ENCODE measurements at places on chromosomes 7 and 10.

DNA sequence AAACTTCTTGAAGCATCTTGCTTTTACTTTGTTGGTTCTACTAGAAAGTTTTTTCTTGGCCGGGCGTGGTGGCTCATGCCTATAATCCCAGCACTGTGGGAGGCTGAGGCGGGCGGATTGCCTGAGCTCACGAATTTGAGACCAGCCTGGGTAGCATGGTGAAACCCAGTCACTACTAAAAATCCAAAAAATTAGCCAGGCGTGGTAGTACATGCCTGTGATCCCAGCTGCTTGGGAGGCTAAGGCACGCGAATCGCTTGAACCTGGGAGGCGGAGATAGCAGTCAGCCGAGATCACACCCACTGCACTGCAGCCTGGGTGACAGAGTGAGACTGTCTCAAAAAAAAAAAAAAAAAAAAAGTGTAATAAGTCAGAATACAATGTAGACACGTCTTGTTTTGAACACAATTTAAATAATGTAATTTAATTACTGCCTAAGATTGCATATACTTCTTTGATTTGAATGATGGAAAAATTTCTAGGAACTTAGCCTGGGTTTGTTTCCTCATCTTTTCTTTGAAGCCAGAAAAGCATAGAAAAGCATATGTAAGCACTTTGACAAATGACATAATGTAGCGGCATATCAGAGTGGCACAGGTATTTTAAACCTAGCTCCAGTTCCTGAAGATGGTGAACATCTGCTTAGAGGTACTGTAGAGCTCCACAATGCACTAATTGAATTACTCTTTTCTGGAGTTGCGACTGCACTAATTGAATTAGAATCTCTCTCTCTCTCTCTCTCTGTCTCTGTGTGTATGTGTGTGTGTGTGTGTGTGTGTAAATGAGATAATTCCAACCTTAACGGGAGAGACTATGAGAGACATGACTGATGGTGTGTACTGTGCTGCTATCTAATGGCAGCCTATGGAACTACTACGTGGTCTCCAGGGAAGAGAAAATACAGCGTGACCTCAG, 87.8 kb downstream of the BTRC start:
- peak; percentile 73 for DNase-seq

DNA sequence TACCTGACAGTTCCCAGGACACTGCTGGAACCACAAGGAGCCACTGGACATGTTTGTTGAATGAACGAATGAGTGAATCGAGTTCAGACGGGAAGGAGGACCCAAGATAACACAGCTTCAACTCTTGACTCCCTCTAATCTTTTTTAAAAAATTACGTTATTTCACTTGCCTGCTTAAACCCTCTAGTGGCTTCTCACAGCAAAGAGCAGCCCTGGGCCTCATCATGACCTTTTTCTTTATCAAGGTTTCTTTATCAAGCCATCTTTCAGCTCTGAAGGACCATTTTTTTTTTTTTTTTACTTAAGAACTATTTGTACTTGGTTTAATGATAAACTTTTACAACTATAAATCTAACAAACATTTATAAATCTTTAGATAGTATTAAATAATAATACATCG, 110.6 kb downstream of the TAX1BP1 start:
- DNase-seq, result no peak

DNA sequence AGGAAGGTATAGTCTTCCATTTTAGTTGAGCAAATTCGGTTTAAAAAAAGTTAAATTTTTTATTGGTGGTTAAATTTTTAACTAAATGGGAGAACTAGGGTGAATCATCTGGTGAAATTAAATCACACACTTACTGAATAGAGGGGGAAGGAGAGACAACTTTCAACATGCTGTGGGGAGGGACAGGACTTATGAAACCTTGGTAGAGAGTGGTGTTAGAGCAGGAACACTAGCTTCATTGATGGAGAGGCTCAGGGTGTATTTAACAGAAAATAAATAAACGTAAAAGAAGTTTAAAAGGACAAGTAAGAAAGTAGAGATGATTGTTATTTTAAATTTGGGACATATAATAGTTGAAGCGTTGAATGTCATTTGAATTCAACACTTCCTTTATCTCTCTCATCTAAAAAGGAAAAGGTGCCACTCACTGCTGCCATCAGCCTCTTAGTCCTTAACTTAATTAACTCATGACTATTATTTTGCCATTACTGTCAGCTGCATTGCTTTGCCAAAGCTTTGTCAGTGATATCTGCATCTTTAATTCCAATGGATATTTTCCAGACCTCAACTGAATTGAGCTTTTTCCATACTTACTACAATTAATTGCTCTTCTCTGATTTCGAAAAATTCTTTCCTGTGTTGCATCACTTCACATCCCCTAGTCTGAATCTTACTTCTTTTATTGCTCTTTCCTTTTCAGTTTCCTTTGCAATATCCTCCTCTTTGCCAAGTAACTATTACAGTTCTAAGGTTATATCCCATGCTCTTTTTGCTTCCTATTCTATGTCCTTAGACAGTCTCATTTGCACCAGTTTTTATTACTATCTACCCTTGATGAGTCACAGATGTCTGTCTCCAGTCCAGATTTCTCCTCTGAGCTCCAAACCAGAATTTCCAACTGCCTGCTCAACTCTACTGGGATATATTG, 71.7 kb downstream of the GNAT3 start:
- DNase-seq, result no peak

DNA sequence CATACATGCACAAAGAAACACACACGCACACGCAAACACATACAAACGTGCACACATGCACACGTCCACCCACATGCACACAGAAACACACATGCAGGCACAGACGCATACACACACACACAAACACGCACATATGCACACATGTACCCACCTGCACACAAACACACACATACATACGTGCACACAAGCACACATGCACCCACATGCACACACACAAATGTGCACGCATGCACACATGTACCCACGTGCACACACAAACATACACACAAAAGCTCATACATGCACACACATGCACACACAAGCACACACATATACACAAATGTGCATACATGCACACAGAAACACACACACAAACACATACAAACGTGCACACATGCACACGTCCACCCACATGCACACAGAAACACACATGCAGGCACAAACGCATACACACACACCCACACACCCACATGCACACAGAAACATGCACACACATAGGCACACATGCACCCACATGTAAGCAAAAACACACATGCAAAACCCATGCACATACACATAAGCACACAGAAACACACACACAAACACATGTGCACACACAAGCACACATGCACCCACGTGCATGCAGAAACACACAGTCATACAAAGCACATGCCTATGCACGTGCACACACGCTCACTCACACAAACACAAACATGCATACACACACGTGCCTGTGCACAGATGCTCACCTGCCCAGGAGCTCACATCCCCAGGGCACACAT, 44.8 kb downstream of the FOXL3 start:
- DNase-seq, result no peak

DNA sequence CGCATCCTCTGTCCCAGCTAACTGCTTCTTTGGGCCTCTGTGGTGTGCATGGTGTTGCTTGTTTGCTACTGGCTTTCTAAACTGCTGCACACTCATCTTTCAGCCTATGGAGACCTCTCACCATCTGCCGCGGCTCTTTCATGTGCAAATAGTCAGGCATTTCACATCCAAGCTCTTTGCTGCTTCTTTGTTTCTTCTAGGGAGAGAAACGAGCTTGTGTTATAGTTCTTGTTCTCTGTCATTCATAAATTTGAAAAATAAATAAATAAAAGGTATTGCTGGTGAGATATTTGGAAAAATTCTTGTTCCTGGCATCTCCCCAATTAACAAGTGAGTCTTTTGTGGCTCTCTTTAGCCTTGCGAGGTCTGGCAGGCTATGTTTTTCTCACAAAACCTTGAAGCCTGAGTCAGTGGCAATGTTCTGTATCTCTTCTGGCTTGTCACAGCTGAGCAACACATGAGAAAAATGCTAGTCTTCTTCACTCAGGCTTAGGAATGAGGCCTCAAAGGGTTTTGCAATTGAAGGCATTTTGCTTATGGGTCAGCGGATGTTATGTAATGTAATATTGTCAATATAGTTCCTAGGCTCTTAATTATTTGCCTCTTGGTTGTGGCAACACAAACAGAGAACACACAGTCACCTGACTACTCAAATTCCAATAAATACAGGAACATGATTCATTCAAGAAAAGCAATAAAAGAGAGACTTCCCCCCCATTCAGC, 274.0 kb downstream of the FRMD4A start:
- no peak for DNase-seq

- DNase-seq, result no peak
These were observed 70.9 kb downstream of the MBL2 start for GRCh38 chr10:52701647-52702046.

GRCh38 chr10:61891906-61892585, 9.5 kb upstream of the ARID5B start:
- no peak for DNase-seq

DNA sequence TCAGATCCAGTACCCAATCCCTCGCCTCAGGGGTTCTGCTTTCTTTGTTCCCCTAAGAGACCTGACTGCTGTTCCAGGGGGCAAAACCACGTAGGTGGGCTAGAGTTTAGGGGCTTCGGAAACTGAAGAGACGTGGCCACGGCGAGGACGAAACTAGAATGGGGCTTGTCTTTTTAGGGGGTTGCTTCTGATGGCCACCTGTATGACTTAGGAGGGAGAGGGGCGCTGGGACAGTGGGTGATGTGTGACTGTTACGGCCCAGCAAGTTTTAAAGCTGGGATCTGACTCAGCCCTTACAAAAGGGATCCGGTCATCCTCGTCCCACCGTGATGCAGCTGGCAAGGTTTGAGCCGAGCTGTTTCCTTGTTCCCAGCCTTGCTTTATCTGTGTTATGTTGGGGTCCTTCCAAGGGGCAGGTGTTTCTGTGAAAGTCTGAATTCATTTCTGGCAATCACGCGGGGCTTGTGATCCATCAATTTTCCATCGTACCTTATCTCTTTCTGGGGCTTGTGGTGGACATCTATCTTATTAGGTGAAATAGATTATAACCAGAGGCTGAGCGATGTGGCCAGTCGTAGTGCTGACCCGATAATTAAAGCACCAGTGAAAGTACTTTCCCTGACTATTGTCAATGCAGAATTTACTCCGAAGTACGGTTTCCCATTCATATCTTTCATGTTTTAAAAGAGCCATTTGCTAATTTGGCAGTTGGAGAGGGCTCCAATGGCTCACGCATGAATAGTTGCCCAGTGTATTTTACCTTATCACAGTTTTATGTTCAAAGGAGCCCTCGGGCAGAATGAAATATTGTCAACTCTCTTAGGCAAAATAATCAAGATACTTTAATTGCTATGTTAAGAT, 830 bp downstream of the MET start:
- DNase-seq, result no peak

DNA sequence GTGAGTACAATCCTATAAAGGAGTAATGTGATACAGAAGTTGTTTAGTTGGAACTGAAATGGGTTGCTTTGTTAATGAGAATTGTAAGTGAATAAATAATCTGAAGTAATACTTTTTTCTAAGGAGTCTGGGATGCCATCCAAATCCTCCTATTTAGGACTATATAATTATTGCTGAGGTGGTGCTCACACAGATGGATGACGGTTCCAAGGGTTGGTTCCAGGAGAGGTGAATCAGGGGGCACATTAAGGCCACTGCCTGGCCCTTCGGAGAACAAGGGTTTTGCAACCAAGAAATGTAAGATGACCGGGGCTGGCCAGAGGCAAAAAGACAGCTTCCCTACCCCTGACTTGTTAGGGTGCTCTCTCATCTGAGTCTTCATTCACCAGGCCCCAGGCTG, 352.7 kb downstream of the PHTF2 start:
- DNase-seq, result no peak

GRCh38 chr10:123491364-123491763, 174.8 kb upstream of the GPR26 start:
- no peak for DNase-seq

- no peak for DNase-seq
These were observed 83.6 kb downstream of the CD36 start for GRCh38 chr7:80721883-80722615.

DNA sequence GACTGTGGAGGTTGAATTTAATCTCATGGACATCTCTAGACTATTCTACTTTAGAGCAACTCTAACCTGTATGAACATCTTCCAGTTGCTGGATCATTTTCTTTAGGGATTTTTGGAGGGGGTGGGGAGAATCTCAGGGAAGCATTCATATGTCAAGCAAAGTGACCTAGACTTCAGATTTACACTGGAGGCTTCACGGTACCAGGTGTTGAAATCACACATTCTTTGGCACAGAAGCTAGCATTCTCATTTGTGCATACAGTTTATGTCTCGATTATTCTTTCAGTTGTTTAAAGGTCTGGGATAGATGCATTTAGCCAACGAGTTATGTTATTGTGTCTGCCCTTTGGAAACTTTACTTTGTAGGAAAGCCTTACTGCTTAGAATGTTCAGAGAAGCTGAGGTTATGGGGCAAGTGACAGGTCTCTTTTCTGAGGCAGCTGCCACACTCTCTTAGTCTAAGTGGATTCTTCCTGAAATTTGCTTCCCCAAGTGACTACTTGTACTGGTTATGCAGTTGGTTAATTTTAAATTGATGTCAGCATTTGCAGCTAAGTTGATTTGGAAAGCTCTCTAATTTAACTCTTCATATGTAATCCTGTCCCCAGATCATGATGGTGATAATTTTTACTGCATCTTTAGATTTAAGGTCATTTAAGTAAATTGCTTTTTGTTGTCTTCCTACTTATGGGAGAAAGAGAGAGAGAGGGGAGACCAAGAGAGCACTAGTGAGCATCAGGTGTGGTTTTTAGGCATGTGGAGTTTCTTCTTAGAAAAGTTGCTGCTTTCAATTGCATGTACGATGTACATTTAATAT, 153.8 kb downstream of the PRKG1 start:
- no peak for DNase-seq

- no peak for DNase-seq
These were observed 51.3 kb upstream of the PFKP start for GRCh38 chr10:3016016-3016415.

DNA sequence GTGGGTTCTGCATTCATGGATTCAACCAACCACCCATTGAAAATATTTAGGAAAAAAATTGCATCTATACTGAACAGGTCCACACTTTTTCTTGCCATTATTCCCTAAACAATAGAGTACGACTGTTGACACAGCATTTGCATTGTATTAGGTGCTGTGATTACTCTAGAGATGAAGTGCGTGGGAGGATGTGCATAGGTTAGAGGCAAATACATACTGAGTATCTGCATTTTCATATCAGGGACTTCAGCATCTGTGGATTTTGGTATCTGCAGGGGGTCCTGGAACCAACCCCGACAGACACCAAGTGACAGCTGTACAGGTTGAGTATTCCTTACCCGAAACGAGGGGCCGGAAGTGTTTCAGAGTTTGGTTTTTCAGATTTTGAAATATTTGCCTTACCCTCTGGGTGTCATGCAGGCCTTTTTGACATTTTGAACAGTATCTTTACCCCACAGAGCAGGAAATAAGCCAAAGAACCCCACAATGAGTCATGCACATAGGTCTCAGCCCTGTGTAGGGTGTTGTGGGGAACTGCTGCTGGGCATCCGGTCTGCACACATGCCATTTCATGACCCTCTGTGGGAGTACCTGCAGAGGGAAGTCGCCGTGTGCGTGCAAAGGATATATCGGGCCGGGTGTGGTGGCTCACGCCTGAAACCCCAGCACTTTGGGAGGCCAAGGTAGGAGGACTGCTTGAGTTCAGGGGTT, 14.5 kb downstream of the NUDT5 start:
- no peak for DNase-seq

Data from SHP77 (cell line).